Islet precursor cell (in vitro differentiated cells): ENCODE measurements at places on chromosomes 12 and 14.
A peak's percentile ranks its signal among the peaks of the same experiment; 100 is the strongest.

DNA sequence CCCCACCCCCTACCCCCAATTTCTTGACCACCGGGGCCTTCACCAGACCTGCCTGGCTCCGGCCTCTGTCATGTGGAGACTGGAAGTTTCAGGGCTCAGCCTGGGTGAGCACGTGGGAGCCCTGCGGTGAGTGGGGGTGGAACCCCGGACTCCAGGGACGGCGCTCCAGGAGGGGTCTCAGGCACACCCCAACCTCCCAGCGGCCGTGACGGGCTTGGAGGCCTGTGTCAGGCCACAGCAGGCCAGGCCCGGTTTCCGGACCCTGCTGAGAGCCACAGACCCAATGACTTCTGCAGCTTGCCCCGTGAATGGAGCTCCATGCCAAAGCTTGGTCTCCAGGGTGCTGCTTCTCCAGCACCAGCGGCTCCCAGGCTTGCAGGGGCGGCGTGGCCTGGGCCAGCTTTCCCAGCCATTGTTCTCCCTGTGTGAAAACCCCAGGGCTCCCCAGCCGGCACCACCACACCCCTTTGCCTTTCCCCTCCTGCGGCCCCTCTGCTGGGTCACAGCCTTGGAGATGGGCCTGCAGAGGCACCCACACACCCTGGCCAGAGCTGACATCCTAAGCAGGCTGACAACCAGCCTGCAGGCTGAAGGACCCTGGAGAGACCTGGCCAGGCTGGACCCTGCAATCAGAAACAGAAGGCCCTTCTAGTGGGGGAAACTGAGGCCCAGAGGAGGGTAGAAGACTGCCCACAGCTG is 186.2 kb upstream of the C14orf180 start:
- peak; percentile 44 for DNase-seq

DNA sequence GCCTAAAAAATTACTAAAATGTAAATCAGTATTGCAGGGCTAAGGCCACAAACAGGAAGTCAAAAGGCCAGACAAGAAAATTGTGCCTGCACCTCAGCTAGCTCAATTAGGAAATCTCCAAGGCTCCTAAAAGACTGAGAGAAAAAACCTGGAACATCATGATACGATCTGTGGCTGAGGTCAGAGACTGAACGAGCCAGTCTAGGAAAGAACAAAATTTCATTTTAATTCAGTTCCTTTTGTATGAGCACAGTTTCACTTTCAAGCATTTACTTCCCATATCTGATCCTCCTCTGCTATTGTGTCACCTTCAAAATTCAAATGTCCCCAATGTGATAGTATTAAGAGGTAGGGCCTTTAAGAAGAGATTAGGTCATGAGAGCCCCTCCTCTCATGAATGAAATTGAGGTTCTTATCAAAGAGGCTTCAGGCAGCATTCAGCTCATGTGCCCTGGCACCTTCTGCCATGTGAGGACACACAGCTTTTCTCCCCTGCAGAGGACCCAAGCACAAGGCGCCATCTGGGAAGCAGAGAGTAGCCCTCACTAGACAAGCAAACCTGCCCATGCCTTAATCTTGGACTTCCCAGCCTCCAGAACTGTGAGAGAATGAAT is 14.8 kb downstream of the PRKAB1 start:
- no peak for DNase-seq

DNA sequence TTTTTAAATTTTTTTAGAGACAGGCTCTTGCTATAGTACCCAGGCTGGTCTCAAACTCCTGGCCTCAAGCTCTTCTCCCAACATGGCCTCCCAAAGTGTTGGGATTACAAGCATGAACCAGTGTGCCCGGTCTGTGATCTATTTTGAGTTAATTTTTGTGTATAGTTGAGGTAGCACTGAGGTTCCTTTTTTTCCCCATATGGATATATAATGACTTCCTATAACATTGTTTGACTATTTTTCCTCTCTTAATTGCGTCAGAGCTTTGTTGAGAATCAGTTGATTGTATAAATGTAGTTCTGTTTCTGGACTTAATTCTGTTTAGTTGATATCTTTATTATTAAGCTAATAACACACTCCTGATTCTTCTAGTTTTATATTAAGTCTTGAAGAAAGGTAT is 8.6 kb upstream of the M6PR start:
- DNase-seq, result no peak

- DNase-seq, result no peak
These were observed 109.2 kb downstream of the ATXN7L3B start for GRCh38 chr12:74646831-74647230.

- no peak for DNase-seq
These were observed 1.3 kb downstream of the SETD3 start for GRCh38 chr14:99479160-99479905.

DNA sequence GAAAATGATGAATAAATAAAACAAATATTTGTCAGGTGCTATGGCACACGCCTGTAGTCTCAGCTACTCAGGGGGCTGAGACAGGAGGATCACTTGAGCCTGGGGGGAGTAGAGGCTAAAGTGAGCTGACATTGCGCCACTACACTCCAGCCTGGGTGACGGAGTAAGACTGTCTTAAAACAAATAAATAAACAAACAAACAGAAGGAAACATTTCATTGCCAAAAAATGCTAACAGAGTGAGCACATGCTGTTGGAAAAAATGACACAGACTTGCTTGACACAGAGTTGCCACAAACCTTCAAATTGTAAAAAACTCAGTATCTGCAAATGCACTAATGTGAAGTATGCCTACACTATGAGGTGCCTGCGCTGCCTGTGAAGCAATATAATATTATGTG is 50.8 kb upstream of the AP4S1 start:
- no peak for DNase-seq

DNA sequence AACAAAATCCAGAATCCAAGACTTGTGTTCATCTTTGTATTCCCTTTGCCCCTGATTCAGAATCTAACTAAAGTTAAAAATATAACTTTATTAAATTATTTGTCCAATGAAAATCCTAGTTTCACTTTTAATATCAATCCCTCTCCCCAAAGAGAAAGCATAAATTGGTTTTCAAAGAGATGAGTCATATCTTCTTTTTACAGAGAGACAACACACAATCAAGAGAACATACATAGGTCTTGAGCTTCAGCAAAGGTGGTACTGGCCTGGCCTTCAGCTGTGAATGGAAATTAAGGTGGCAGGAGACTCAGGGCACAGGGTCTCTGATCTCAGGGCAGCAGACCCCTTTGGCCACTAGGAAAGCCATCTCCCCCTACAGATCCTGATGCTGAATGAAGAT is 4.3 kb upstream of the ASCL1 start:
- no peak for DNase-seq

DNA sequence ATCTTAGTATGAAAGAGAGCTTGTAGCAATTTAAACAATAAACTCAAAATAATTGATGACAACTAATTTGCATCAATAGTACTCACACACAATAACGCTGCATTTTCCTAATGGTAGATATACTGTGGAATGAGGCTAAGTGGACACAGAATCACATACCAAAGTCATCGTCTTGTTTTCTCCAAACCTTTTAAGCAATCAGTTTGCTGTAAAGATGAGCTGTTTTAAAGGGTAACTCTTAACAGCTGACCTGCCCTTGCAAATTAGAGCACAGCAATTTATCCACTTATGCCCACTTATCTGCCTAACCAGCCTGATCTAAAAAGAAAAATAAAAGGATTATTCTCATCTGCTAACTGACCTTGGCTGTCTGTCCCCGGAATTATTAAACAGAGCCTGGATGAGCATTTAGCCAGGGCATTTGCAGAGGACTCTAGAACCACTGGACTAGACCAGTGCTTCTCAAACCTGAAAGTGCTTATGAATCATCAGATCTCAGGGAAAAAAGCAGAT is 174.3 kb upstream of the BCL2L14 start:
- peak; percentile 76 for DNase-seq
